NCI-H774 (cell line): ENCODE measurements at places on chromosomes 7 and 10.

DNA sequence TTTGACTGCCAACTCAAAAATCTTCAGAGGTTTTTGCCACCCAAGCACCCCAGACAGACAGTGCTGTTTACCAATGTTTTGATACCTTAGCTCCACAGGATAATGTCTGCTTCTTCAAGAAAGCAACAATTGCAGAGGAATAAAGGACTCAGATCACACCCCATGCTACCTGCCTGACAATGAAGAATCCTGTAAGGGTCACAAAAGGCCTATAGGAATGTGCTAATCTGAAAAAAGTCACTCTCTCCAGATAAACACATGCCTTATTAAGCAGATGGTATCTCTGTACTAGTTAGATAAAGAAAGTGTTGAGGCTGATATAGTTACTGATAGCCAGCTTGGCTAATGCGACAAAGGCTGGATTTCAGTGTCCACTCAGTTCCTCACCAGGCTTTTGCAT, 1076.7 kb upstream of the SORCS1 start:
- no peak for DNase-seq

DNA sequence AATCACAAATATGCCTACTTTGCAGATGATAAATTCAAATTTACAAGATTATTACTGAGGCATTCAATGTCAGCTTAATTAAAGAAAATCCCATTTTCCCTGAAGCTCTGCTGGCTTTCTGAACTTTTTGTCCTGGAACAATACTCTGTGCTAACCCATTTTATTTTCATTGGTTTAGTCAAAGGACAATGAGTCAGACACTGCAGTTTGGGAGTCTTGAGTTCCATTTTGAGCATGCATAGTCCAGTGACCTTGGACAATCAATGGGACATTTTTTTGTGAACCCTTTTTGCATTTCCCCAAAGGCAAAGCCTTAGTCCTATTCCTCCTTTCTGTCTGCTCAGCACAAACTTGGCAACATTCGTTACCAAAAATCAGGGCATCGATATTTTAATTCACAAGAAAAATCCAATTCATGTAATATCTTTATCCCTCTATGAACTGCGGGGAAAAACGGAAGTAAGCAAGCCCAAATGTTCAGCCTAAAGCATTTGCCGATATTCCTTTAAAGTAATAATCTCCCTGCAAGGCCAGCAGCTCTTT, 339.8 kb downstream of the RNLS start:
- DNase-seq, result no peak

GRCh38 chr7:86667732-86668131, 24.0 kb downstream of the GRM3 start:
- no peak for DNase-seq

- no peak for DNase-seq
These were observed 29.5 kb upstream of the EBF3 start for GRCh38 chr10:129993621-129994020.

DNA sequence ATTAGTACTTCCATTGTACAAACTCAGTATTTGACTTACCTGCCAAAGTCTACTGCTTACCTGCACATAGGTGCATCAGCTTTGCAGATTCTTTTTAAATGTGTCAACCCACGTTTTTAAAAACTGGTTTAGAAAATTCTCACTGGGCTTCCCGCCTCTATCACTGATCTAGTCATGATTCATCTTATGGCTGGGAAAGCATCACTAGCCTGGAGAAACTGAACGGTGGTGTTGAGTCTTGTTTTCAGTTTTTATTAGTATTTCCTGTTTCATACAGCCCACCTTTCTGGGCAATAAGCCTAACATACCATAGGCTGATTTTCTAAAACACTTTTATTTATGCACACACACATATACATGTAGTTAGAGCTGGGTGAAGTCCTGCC, 19.7 kb downstream of the DOCK1 start:
- DNase-seq, result no peak

DNA sequence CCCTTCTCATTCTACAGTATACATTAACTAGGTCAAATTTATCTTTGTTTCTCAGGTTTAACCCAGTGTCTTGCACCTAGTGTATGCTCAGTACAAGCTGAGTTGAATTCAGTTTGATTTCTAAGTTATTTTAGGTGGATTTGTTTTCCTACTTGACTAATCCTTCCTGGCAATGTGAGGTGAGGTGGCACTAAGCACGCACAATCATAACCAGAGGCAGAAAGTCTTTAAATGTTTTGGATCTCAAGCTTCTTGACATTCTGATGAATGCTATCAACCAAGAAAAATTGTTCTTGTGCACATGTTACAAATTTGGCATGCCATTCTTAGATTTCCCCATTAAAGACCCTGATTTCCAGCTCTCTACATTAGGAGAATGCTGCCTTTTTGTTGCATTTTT, 3.2 kb downstream of the BZW2 start:
- DNase-seq, result no peak

DNA sequence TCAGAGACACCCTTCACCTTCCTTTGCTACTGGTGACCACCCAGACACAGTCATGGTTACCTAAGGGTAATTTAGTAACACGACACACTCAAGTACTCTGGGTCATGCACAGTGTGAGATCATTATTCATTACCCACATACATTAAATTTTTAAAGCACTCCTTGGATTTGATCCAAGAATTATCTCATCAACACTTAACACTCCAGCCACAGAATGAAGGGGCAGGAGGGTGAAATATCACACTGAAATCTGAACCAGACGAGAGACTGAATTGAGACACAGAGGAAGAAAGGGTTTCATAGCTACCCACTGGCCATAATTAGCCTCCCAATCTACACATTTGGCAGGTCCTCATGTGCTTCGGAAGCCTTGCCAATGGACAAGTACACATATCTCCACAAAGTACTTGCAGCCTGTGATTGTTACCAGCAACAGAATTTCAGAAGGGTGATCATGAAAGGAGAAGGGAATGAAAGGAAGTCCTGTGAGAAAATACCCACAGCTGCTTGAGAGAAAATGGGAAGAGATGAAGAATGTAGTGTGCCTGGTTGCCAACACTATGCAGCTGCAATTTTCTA, 189.3 kb downstream of the POLR1F start:
- peak; percentile 29 for DNase-seq

- DNase-seq, result no peak
These were observed 148.8 kb downstream of the NRBF2 start for GRCh38 chr10:63281967-63282366.

DNA sequence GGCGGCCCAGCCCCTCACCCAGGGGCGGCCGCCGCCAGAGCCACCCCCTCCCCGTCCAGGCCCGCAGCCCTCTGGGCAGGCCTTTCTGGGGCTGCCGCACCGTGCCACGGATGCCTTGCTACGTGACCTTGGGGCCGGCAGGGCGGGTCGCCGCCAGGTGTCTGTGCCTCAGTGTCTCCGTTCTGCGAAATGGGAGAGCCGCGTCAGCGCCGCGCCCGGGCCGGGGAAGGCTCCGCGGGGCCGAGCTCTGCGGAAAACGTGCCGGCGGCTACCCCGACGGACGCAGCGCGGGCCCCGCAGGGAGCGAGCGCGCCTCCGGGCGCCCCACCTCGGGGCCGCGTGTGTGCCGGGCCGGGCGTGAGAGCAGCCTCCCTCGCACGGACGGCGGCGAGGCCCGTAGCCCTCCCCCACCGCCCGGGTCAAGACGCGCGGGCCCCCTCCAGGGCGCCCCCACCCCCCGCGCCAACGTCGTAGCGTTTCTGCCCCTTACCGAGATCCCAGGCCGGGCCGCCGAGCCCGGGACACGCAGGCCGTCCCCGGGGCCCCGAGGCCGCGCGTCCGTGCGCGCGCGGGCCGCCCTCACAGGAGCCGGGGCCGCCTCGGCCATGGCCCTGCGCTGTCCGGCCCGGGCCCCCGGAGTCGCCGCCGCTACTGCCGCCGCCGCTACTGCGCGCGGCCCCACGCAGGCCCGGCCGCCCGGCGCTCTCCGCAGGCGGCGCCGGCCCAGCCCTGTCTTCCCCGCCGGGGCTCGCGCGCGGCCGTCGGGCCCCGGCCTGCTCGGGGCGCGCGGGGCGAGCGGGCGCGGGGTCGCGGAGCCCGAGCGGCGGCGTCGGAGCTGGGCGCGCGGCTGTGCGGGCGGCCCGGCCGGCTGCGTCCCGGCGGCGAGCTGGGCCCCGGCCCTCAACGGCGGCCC, 1.1 kb downstream of the ZNF777 start:
- DNase-seq, result no peak

GRCh38 chr10:131312478-131312836, 936 bp upstream of the TCERG1L start:
- DNase-seq, result peak; percentile 26

DNA sequence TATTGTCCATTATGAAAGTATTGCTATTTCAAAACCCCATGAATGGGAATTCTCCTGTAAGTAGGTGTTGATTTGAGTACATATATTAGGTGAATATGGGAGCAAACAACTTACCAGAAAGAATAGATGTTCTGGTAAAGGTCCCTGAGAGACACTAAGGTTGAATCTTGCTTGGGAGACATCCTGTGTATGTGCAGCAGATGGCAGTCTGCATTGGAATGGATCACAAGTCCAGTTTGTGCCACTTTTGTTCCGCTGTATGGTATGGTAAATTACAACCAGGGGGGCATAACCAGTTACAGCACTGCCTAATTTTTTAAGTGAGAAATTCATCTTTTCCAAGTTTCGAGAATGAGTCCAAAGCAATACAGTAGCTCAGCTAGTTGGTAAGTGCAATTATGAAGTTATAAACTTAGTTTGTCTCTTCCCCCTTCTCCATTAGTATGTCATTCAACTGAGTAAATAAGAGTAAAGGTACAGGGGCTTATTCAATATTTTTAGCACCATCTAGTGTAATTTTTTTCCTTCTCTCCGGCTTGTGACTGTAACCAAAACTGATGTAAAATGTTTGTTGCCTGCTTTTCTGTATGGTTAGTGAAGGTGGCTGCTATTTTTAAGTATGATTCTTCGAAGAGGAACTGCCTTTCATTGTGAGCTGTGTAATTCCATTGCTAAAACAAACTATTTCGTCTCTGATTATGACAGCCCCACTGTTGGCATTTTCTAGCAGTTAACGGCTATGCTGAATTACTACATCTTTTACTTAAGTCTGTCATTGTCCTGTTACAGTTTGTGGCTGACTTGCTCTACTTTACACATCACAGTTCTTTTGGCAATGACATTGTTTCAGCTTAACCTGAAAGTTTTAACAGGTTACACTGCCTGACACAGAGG, 2.8 kb downstream of the MCU start:
- no peak for DNase-seq

GRCh38 chr7:133290041-133290440, 37.2 kb downstream of the EXOC4 start:
- DNase-seq, result no peak

GRCh38 chr10:128013626-128014025, 106.7 kb downstream of the PTPRE start:
- DNase-seq, result no peak

DNA sequence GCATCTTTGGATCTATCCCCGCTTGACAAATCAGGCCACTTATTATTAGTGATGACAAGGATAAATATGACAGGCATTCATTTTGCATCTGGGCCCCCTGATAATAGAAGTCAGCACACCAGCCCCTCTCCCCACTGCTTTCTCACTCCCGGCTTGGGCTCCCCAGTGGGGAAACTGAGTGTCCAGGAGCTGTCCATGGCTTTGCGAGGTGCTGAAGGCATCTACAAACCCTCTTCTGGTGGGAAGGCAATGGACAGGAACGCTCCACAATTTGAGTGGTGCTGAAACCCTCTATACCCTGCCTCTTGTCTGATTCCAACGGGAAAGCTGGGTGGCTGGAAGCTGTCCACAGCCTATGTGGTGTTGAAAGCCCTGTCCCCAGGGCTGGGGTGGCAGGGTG, 61.7 kb upstream of the PCBD1 start:
- DNase-seq, result no peak

- DNase-seq, result peak; percentile 62
These were observed 760 bp downstream of the THNSL1 start for GRCh38 chr10:25017154-25017590.

GRCh38 chr10:103605359-103606096, 112.0 kb downstream of the NEURL1 start:
- DNase-seq, result no peak

- no peak for DNase-seq
These were observed 28.9 kb downstream of the MGAM start for GRCh38 chr7:142024547-142024946.

DNA sequence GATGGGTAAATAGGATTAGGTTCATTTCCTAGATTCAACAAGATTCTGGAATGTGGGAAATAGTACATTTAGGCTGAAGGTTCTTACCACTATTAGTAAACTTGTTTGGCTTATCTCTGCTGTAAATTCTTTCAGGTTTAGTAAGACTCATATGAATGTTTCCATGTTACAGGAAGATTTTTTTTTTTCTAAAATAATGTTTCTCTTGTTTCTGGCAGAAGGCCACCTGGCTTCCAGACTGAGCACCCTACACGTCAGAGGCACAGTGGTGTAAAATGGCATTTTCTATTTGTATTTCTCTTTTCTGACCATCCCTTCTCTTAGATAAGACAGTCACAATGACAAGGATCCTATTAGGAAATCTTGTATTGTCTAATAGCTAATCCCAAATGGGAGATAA, 22.7 kb upstream of the AASS start:
- DNase-seq, result no peak

DNA sequence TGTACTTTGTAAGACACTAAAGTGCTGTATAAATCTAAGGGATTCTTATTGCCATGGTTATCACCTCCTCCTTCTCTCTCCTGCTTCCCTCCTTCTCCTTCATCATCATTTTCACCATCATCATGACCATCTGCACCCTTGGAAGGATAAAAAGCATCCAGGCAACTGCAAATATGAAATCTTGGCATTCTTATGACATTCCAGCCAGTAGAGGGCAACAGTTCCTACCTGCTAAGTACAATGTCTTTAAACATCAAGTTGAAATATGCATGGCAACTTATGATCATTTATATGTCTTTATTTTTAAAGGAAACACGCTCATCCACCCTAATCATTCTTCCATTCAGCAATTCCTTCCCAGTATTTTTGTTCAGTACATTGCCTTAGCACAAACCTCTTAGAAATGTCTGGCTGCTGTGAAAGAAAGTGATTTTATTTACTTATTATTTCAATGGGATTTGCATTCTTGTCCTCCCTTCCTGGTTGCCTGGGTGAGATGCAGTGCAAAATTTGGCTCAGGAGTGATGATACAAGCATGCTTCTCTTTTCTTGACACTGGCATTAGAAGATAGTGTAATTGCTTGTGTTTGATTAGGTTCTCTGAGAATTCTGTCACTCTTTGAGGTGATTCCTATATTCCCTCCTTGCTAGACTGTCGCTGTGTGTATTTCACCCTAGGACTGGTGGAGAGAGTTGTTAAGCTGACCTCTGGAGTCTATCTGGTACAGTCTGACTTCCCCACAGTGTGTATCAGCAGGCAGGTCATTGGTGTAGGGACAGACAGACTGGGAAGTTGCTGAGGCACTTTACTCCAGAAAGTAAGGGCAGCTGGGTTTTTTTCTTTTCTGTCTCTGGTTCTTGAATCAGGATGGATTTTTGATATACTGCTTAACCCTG, 188.5 kb upstream of the BMPER start:
- DNase-seq, result peak; percentile 1

DNA sequence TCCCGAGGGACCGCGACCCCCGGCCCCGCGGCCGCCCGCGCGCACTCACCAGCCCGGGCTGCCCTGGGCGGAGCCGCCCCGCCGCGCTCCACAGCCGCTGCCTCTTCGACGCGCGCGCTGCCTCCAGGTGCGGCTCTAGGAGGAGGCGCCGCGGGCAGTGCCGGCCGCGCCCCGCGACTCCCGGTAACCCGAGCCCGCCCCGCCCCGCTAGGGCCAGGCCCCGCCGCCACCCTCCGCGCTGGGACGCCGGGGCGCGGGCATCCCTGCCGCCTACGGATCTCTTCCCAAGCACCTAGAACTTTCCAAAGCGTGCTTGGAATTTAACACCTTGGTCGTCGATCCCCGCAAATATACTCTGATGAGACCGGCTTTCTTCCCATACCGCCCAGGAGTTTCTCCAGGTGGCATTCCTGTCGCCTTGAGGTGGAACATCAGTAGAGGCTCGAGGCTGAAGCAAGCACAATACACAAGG, at the start of gene SLC26A5:
TSS of gene SLC26A5 (minus strand) at position 159 of the 472 bp plus-strand sequence. CDS start 24,693 bp downstream, outside the sequence.
- peak; percentile 56 for DNase-seq

GRCh38 chr10:71756311-71757191, 16.8 kb downstream of the VSIR start:
- DNase-seq, result no peak
